ENCODE measurements at places on chromosomes 12 and 14.

GRCh38 chr12:78315028-78315427, 484.3 kb downstream of the NAV3 start:
- H3K4me3 ChIP-seq, result no peak overlapping the region
- no peak for DNase-seq
- no peaks in the 10 kb centered on the region for H3K4me1 ChIP-seq
- H3K27me3 ChIP-seq, result no peaks in the 10 kb centered on the region

GRCh38 chr14:76810953-76811400, 1.7 kb downstream of the ANGEL1 start:
- H3K27me3 ChIP-seq, result no peaks in the 10 kb centered on the region
- H3K36me3 ChIP-seq, result no peaks in the 10 kb centered on the region
- H3K4me1 ChIP-seq, result peaks cover 6% of the 10 kb centered on the region
- peak; percentile 36 for DNase-seq
- no peak overlapping the region for H3K27ac ChIP-seq
- H3K4me3 ChIP-seq, result peak overlapping the region; percentile 35

DNA sequence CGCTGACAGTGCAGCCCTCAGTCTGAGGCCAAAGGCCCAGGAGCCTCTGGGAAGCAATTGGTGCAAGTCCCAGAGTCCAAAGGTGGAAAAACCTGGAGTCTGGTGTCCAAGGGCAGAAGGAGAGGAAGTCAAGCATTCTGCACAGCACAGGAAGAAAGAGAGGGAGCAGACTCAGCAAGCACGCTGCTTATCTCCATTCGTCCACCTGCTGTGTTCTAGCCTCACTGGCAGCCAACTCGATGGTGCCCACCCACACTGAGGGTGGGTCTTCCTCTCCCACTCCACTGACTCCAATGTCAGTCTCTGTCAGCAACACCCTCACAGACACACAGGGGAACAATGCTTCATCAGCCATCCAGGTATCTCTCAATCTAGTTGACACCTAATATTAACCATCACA, 38.8 kb downstream of the HELB start:
- no peaks in the 10 kb centered on the region for H3K36me3 ChIP-seq
- no peak for DNase-seq
- H3K27ac ChIP-seq, result no peak overlapping the region
- H3K27me3 ChIP-seq, result no peaks in the 10 kb centered on the region
- H3K4me3 ChIP-seq, result no peak overlapping the region
- no peaks in the 10 kb centered on the region for H3K4me1 ChIP-seq

DNA sequence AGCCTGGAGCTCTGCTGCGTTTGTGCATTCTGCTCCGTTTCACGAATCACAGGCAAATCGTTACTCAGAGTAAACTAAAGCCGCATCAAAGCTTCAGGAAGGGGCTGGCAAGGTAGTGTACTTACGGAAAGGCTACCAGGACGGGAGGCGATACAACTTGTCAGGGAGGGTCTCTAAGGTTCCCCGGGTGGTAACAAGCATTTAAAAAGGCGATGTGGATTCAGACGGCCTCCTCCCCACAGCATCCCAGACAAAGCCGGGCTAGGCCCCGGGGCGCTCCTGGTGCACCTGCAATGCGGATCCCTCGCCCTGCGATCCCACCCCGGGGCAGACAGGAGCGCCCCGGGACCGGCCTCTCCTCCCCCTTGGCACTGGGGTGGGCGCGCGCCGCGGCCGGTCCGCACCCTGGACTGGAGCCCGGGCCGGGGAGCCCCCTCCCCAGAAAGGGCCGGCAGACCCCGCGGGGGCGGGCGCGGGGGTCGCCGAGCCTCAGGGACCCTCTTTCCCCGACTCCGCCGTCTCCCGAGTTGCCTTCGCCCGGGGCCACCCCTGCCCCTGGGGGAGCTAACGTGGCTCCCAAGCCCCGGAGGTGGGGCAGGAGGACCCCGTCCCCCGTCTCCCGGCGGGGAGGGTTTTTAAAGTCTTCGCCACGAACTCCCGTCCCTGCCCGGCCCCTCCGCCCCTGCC, 718 bp downstream of the CCDC92 start:
- peak; percentile 69 for DNase-seq
- peak overlapping the region; percentile 63 for H3K27ac ChIP-seq
- H3K36me3 ChIP-seq, result peaks cover 18% of the 10 kb centered on the region

- H3K4me1 ChIP-seq, result peaks cover 62% of the 10 kb centered on the region
- H3K36me3 ChIP-seq, result peaks cover 4% of the 10 kb centered on the region
- no peaks in the 10 kb centered on the region for H3K27me3 ChIP-seq
- H3K4me3 ChIP-seq, result peak overlapping the region; percentile 25
Observed at GRCh38 chr12:12511021-12511783, 51.5 kb downstream of the DUSP16 start.

DNA sequence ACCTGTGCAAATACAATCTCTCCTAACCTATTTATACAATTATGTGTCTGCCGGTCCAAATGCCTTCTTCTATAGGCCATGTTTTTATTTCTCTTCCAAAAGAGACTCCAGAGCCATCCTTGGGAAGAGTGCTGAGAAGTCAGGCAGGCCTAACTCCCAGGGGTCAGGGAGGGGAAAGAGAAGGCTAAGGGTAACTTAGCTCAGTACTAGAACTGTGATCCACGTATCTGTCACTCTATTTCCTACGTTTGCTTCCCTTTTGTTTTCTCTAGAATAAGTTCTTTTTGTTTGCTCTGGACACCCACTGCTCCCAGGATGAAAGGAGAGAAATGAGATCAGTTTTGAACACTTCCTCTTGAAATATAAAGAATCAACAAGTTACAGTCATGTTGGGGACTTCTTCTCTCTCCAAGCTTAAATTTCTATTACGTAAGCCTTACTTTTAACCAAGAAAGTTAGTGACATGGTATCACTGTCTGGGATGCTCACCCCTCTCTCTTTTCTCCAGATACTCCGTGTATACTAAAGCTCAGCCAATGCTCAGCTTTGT, 79.2 kb downstream of the DAD1 start:
- H3K4me3 ChIP-seq, result no peak overlapping the region
- H3K27ac ChIP-seq, result no peak overlapping the region
- H3K4me1 ChIP-seq, result peaks cover 4% of the 10 kb centered on the region
- no peak for DNase-seq
- H3K27me3 ChIP-seq, result no peaks in the 10 kb centered on the region
